NCI-H1048 (cell line): ENCODE measurements at places on chromosomes 1 and 21.

GRCh38 chr1:16173447-16174260, 17.8 kb upstream of the EPHA2 start:
- DNase-seq: no peak

GRCh38 chr1:22531251-22531650, 32.0 kb upstream of the EPHA8 start:
- no peak for DNase-seq

DNA sequence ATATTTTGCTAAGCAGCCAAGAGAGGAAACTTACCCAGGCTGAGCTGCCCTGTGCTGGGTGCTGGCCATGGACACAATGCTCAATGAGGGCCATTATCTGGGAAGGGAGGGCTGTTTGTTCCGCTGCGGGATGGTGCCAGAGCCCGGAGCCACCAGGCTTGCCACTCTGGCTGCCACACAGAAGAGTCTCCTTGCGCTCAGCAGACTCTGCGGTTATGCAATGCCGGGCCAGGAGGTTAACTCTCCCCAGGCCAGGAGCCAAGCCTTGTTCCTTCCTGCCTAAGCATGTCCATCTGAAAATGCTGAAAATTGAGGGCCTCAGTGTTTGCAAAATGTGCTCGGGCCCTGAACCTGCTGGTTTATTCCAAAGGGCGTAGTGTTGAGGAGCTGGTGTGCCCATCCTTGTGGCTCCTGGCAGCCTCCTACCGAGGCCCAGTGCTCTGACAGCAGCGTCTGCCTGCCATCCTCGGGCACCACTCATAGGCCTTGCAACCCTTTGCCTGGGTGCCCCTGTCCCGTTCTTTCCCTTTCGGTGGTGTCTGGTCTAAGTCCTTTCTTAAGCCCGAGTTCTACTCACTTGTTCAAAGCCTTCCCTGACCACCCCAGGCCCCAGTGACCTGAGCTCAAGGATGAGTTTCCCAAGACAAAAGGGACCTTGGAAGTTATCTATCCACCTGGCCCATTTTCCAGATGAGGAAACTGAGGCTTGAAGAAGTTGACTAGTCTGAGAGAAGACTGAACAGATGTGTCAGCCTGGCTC, 133.8 kb upstream of the EDN2 start:
- DNase-seq: no peak

GRCh38 chr1:205310976-205311704, 10.4 kb downstream of the NUAK2 start:
- DNase-seq: no peak

GRCh38 chr21:32414579-32415358, 2.3 kb downstream of the EVA1C start:
- no peak for DNase-seq

DNA sequence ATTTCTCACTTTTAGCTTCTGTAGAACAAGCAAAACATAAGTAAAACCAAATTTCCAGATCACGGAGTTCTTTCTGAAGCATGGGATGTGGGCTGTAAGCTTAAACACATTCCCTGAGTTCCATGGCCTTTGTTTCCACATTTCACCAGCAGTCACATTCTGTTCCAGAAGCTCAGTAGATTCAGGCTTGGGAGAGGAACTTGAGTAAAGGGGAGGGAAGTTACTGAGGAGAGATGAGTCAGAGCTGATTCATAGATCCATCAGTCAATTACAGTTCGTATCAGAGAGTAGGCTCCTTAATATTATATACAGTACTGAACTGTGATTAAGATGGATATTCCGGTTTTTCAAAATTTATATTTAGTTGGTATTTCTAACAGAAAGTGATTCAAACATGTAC, 614.3 kb downstream of the NCAM2 start:
- DNase-seq: no peak

DNA sequence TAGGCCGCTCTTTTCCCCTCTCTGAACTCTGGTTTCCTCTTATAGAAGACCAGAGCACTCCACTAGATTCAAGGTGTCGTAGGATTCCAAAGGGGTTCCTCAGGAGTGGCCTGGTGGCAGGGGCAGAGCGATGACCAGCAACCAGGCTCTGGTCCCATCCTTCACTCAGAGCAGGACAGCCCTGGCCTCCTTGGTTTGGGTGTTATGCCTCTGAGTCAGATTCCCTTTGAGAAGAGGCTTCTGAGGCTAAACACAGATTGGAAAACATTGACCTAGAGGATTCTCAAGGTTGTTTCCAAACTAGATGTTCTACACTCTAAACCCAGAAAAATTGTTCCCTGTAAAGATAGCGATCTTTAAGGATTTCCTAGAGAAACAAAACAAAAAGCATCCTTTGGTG, 49.8 kb upstream of the IKBKE start:
- no peak for DNase-seq

DNA sequence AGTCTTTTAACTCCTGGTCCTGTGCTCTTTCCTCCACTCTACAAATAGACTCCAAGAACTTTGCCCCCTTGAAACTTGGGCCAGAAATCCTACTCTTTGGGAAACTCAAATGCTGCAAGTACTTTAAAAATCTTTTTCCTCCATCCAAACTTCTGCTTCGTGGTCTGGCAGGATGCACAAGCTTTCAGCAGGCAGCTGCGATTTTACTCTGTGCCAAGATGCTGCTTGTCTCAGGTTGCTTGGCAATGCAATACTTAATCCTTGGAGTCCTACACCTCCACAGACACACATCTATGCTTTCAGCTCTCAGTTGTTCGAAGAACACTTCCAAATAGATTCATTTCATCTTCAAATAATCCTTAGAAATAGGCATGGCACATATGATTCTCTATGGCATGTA, 435.3 kb upstream of the USP24 start:
- DNase-seq: no peak
